ENCODE measurements at places on chromosomes 4 and X.

DNA sequence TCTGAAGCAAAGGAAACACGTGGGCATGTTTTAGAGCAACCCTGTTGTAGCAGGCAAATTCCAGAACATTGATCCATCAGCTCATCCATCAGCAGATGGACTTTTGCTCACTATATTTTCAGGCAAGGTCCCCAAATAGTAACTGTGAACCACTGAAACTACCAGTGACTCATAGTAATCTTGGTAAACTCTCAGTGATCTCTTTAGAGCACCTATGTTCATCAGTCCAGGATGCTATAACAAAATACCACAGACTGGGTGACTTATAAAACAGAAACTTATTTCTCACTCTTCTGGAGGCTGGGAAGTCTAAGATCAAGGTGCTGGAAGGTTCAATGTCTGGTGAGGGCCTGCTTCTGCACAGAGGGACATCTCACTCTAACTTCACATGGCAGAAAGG, 28.9 kb upstream of the BTC start:
- no peak for DNase-seq

GRCh38 chrX:66635360-66635759, 3.5 kb downstream of the EDA2R start:
- DNase-seq = no peak

DNA sequence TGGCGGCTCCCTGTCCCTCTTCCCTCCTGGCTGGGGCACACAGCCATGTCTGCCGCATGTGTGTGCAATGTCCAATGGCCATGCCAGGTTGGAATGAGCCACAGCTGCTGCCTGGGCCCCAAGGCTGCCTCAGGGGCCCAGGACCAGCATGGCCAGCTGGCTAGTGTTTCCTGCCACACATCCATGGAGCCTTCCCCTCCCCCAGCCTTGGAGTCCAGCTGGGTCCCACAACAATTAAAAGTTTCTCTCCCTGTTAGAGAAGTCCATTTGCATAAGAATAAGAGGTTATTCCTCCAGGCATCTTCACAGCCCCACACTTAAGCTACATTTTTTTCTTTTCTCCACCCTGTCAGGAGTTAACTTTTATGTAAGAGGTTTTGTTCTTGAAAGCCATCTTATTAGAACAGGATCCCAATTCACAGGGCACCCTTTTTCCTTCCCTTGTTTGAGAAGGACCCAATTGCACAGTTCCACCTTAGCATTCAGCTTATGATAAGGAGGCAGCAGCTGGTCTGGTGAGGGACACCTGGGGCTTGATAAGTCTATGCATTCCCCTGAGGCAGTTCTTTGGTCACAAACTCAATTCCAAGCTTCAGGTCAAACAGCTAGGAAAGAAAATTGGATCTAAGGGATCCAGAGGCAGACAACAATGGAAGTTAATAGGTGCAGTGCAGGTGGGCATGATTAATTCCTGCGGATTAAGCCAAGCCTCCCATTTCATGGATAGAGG, 963.3 kb upstream of the GRIA3 start:
- no peak for DNase-seq

DNA sequence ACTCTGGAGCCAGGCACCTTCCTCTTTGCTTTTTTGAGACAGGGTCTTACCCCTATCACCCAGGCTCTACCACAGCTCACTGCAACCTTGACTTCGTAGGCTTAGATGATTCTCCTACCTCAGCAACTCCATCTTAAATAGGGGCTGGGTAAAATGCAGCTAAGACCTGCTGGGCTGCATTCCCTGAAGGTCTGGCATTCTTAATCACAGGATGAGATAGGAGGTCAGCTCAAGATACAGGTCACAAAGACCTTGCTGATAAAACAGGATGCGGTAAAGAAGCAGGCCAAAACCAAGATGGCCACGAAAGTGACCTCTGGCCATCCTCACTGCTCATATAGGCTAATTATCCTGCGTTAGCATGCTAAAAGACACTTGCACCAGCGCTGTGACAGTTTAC, 770.8 kb upstream of the PRKX start:
- DNase-seq = no peak
